ENCODE measurements at places on chromosomes 5 and 9.

DNA sequence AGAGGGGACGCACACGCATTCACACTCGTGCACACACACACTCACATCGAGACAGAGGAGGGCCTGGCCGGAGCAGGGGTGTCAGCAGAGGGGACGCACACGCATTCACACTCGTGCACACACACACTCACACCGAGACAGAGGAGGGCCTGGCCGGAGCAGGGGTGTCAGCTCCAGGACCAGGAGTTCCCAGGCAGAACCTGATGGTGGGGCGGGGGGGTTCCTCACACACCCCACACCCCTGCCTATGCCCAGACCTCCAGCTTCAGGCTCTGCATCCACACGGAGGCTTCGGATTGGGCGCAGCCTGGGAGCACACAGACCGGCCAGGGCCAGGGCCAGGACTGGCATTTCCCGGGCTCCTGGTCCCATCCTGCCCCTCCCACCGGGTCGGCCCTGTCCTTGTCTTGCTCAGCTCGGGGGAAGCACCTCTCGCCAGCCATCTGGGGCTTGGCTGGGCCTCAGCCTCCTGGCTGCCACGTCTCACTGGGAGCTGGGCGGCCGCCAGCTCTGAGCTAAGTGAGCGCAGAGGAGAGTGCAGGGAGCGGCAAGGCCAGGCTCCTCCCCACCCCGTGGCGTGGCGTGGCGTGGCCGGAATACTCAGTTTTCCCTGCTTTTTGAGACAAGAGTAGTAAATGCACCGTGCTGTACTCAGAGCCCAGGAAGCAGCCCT lies 31.3 kb downstream of the ADAMTS2 start:
- no peak for DNase-seq

GRCh38 chr9:136644593-136645351 lies 17.9 kb upstream of the EGFL7 start:
- DNase-seq: peak; percentile 57

DNA sequence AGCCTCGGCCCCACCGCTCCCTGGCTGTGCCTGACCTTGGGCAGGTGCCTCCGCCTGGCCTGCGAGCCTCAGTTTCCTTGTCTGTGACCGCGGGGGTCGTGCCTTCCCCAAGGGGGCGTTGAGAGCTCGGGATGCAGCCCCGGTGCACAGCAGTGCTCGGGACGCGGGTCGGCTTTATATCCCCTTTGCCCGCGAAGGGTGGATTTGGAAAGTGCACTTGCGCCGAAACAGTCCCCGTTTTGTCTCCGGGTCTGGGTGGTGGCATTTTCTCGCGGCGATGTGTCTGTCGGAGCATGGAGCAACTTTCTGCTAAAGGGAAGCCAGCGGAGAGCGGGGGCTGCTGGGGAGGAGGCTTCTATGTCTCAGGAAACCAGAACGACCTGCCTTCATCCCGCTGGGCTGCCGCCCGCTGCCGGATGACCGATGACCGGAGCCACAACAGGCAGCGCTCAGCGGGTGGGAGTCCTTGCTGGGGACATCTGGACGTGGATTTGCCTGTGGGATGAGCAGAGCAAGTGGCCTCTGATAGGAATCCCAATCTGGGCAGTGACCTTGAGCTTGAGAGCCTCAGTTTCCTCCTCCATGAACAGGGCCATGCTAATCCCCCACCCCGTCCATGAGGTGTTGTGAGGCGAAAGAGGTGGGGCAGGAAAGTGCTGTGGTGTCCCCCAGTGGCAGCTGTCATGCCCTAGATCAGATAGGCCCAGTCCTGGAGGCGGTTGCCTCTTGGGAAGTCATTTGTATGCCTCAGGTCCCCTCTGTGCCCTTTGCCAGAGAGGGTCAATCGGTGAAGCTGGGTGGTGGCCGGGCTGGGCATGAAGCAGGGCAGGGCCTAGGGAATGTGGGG lies 651 bp downstream of the HRH2 start:
- DNase-seq: no peak

- DNase-seq: no peak
Measured at GRCh38 chr9:13142776-13143175, 136.7 kb downstream of the MPDZ start.

DNA sequence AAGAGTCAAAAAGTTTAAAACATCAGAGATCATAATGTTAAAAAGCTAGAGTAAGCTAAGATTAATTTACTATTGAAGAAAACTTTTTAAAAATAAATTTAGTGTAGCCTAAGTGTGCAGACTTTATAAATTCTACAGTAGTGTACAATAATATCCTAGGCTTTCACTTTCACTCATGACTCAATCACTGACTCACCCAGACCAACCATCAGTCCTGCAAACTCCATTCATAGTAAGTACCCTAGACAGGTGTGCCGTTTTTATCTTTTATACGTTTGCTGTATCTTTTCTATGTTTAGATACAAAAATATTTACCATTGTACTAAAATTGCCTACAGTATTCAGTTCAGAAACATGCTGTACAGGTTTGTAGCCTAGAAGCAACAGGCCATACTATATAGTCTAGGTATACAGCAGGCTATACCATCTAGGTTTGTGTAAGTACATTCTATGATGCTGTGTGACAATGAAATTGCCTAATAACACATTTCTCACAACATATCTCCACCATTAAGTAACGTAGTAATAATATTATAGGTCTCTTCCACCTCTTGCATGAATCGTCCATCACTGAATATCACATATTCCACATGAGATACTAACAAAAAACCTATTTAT lies 59.2 kb downstream of the MEGF9 start:
- no peak for DNase-seq

DNA sequence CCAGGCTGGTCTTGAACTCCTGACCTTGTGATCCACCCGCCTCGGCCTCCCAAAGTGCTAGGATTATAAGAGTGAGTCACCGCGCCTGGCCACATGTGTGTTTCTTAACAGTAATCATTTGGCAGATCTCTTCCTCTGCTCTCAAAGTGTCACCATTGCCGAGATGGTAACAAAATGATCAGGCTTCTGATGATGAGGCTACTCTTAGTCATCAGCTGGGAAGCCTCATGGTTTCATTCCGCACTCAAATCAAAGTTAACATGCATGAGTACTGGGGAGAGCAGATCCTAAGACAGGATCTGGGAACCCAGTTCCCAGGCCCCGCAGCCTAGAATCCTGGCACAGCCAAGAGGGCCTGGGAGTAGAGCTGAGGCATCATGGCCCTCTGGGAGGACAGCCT lies 27.4 kb downstream of the BARHL1 start:
- DNase-seq: no peak

GRCh38 chr9:1962122-1962521 lies 53.0 kb upstream of the SMARCA2 start:
- DNase-seq: no peak

DNA sequence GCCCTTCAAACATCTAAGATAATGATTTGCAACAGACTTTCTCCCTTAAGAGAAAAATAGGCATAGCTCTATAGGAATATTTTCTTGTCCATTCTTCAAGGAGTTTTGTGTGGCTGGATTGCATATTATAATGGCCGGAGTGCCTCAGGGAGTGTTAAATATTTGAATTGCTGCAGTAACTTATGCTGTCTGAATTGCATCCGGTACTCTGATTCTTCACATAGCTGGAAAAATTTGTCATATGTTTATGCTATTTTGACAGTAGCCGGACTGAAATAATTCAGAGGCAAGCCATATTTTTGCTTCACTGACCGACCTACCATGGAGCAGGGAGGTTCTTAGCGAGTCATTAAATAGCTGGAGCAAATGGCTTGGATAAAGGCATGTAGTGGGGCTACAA lies 621.0 kb downstream of the ACTL7B start:
- DNase-seq: no peak

DNA sequence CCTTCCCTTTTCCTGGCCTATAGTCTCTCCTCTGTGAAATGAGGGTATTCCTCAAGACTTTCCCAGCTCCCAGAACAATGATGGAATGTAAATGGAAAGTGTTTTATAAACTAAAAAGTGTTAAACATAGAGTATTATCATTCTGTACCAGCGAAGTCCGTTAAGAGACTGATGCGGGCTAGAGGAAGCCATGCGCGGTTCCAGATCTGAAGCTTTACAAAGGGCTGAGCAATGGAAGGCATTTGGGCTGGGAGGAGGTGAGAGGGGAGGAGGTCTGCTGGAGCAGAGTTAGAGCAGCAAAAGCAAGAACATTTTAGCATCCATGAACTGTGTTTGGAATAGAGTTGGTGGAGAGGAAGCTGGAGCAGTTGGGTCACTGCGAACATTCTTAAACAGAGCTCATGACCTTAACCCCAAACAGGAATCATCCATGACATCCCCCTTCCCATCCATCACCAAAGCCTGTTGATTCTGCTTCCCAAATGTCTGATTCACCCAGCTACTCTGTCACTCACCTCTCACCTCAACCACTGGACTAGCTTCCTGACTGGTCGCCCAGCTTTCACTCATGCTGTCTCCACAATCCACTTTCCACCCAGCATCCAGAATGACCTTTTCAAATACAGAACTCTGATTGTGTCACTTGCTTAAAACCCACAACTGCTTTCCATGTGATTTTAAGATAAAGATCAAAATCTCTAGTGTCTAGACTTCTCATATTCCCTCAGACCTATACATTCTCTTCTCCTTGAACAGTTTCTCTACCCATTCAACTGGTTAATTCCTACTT lies 37.1 kb downstream of the CDK5RAP2 start:
- no peak for DNase-seq

- DNase-seq: no peak
Measured at GRCh38 chr5:169435506-169436229, 134.7 kb upstream of the SLIT3 start.

GRCh38 chr5:116947691-116948528 lies 373.3 kb upstream of the SEMA6A start:
- peak; percentile 17 for DNase-seq
